ENCODE measurements at places on chromosomes 7 and 10.

DNA sequence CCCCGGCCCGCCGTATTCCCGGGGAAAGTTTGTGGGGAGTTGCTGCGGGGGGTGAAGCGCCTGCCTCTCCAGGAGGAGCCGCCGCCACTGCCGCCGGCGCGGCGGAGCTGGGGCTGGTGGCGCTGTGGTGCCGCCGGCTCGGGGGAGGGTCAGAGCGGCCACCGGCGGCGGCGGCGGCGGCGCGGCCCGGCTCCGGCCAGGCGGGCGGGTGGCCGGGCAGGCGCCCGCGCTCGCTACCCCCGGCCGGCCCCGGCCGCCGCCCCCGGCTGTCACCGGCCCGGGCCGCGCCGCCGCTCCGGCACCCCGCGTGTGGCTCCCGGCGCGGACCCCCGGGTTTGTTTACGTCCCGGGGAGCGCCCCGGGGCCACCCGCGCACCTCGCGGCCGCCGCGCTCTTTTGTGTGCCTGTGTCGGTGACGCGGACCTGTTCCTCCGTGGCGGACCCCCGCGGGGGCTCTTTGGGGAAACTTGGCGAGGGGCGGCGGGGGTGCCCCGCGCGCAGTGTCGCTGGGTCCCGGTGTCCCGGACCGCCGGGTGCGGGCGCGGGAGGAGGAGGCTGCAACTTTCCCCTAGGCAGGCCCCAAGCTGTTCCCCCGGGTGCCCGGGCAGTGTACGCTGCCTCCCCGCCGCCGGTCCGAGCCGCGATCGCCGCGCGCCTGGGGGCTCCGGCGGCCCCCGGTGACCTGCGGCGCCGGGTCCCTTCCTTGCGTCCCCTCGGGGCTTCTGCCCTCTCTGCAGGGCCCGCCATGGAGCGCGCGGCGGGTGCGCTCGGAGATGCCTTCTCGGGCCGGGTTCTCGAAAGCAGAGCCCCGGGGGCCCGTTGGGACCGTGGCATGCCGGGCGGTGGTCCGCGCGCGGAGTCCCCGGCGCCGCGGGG is 593 bp upstream of the CUX1 start:
- no peak for DNase-seq

GRCh38 chr7:7922684-7923385 is 45.8 kb upstream of the GLCCI1 start:
- peak; percentile 33 for DNase-seq

- DNase-seq: no peak
Observed at GRCh38 chr10:118115701-118116100, 69.0 kb upstream of the RAB11FIP2 start.

DNA sequence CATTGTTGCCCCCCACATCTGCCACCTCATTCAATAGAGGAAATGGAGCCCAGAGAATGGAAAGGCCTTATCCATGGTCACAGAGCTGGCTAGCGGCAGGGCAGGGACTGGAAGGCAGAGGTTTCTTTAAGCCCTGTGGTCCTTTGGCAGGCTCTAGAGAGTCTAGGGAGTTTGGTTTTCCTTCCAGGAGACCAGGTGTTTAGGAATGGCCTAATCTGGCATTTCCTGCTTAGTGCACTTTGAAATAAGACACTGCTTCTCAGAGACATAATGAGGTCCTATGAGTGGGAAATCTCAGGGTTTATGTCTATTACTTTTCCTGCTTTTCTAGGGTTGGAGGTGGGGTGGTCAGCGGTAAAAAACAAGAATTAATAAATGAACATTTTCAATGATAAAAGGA is 6.1 kb downstream of the MARVELD1 start:
- no peak for DNase-seq

GRCh38 chr10:20257422-20257821 is 441.2 kb downstream of the PLXDC2 start:
- no peak for DNase-seq

GRCh38 chr7:30521532-30521931 is 16.9 kb upstream of the GGCT start:
- no peak for DNase-seq

- DNase-seq: no peak
Observed at GRCh38 chr7:27782849-27783248, 42.9 kb downstream of the TAX1BP1 start.

GRCh38 chr10:43981232-43981631 is 332.6 kb upstream of the ZNF32 start:
- DNase-seq: no peak

DNA sequence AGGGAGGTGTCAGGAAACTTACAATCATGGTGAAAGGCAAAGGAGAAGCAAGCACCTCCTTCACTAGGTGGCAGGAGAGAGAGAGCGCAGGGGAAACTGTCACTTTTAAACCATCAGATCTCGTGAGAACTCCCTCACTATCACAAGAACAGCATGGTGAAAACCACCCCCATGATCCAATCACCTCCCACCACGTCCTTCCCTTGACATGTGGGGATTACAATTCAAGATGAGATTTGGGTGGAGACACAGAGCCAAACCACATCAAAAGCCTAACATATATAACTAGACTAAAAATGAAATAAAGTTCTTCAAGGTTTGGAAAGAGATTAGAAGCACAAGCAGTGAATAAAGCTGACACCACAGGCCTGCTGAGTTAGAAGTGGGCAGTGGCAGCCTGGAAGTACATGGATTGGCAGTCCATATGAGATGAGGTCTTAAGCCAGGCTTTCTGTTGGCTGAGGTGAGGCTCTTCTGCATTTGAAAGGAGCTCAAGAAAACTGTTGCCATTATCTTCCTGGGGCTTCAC is 96.4 kb upstream of the MDFIC start:
- no peak for DNase-seq

DNA sequence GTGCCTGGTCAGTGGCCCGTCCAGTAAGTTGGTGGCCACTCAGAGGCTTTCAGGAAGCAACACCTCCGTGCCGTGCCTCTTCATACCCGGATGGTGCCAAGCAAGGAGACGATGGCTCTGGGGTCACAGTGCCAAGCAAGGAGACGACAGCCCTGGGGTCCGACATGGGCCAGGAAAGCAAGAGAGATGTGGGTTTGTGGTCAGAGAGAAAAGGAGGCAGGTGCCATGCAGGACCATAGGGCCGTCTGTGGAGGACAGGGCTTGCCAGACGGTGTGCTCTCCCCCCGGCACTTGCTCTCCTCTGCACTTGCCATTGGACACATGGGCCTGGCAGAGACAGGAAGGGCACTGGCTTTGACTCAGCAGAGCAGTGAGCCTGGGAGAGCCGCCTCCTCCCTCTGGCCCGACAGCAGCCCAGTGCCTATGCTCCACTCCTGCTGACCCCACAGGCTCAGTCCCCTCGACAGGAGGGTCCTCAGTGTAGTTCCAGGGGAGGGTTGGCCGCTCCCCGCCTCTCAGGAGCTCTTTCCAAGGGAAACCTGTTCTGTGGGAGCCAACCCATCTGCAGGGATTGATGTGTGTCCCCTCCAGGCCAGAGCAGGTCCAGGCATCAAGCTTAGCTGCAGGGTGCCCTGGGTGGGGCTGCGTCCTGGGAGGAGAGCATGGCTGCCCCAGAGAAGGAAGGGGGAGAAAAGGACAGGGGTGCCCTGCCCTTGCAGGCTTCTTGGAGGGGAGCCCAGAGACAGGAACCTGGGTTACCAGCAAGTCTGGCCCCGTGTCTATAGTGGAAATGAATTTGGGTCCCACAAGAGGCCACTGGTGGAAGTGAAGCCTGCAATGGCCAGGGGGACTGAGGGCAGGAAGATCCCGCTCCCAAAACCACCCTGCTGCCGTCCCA is 7.6 kb upstream of the CALML5 start:
- DNase-seq: no peak
